ENCODE measurements at places on chromosomes 7 and 10. TPM values are rescaled to one million over a fixed set of nuclear protein-coding genes. Genes with fewer than 3 reads are reported as not detected.

The XRCC2 gene
- total RNA-seq: 18.5 TPM

The TMEM229A gene
- 0.88 TPM for total RNA-seq

The CC2D2B gene
- 0.39 TPM for total RNA-seq

The FOXP2 gene
- not detected for total RNA-seq

The CHAT gene
- 0.18 TPM for total RNA-seq

The TNS3 gene
- total RNA-seq: 252 TPM

The PPP1R3C gene
- not detected for total RNA-seq

The PPA1 gene
- total RNA-seq: 353 TPM

The ABI1 gene
- total RNA-seq: 95.8 TPM

The SPDYE3 gene
- not detected for total RNA-seq

GRCh38 chr7:46854958-46855473 lies 726.9 kb downstream of the TNS3 start:
- no peaks in the 10 kb centered on the region for H3K36me3 ChIP-seq
- H3K4me1 ChIP-seq: no peaks in the 10 kb centered on the region

DNA sequence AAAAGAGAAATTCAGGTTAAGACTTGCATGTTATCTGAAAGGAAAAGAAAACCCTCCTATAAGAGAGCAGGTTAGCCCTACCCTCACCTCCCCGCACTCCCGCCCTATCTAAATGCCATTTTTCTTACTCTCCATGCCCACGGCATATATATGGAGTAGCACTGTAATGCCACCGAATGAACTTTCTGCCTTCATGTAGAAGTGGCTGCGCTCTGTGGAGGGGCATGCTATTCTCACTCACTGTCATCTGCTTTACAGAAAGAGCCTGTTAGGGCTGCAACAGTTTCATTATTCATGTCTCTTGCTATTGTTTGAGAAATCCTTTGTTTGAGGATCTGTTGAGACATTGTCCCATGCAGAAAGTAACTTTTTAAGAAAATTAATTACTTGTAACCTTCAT lies 1190.6 kb downstream of the SORCS1 start:
- DNase-seq: no peak
- H3K36me3 ChIP-seq: no peaks in the 10 kb centered on the region
- H3K4me1 ChIP-seq: no peaks in the 10 kb centered on the region
- no peaks in the 10 kb centered on the region for H3K27me3 ChIP-seq

DNA sequence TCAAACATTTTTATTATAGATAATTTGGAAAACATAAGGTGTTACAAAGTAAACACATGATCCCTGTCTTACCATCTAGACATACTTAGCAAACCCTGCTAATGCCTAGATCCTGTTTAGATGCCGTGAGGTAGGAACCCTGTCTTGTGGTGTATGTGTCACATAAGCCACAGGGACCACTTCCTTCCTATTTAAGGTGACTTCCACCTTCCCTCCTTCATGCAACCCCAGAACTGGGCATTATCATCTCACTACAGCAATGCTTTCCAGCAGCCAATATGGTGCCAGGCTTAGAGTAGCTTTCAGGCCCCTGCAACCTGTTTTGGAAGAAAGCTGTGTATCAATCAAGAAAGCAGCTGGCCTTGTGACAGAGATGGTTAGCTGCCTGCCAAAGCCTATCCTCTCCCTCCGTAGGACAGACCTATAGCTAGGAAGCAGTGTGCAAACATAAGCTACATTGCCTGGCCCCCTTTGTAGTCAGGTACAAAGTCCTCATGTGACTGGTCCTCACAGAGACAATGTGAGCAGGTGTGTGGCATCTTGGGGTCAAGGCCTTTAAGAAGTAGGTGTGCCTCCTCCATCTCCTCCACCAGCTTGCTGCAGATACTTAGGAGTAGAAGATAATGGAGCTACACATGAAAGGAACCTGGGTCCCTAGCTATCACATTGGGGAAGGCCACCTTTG lies 146.8 kb downstream of the SPAG6 start:
- H3K27ac ChIP-seq: no peak overlapping the region
- H3K36me3 ChIP-seq: no peaks in the 10 kb centered on the region
- H3K27me3 ChIP-seq: no peaks in the 10 kb centered on the region
- H3K4me1 ChIP-seq: peaks cover 5% of the 10 kb centered on the region
- H3K4me3 ChIP-seq: no peak overlapping the region

GRCh38 chr7:8365499-8366110 lies 67.8 kb upstream of the NXPH1 start:
- no peak overlapping the region for H3K4me3 ChIP-seq
- H3K36me3 ChIP-seq: no peaks in the 10 kb centered on the region
- H3K27ac ChIP-seq: no peak overlapping the region
- DNase-seq: peak; percentile 47

GRCh38 chr10:68333440-68334431 lies 1.0 kb upstream of the PBLD start:
- no peaks in the 10 kb centered on the region for H3K27me3 ChIP-seq
- peak overlapping the region; percentile 68 for H3K4me3 ChIP-seq
- 0 out of 2 replicates have a peak, but pooled peaks cover 2% of the 10 kb centered on the region for H3K36me3 ChIP-seq
- no peak for DNase-seq
- H3K4me1 ChIP-seq: peaks cover 25% of the 10 kb centered on the region

GRCh38 chr10:31635415-31636065 lies 293.1 kb downstream of the ARHGAP12 start:
- no peak overlapping the region for H3K27ac ChIP-seq
- H3K36me3 ChIP-seq: no peaks in the 10 kb centered on the region
- DNase-seq: no peak
- H3K4me3 ChIP-seq: no peak overlapping the region
- H3K4me1 ChIP-seq: no peaks in the 10 kb centered on the region

- H3K27ac ChIP-seq: no peak overlapping the region
- H3K4me1 ChIP-seq: no peaks in the 10 kb centered on the region
- H3K27me3 ChIP-seq: no peaks in the 10 kb centered on the region
- H3K4me3 ChIP-seq: no peak overlapping the region
- no peaks in the 10 kb centered on the region for H3K36me3 ChIP-seq
Observed at GRCh38 chr7:151000897-151001495, 10.2 kb downstream of the NOS3 start.

- no peaks in the 10 kb centered on the region for H3K27me3 ChIP-seq
- H3K4me1 ChIP-seq: 0 out of 2 replicates have a peak, but pooled peaks cover 3% of the 10 kb centered on the region
- no peak overlapping the region for H3K4me3 ChIP-seq
- no peak overlapping the region for H3K27ac ChIP-seq
- no peaks in the 10 kb centered on the region for H3K36me3 ChIP-seq
Observed at GRCh38 chr7:46321556-46322205, 400.6 kb upstream of the IGFBP3 start.

GRCh38 chr7:13829231-13829630 lies 160.2 kb downstream of the ETV1 start:
- H3K27me3 ChIP-seq: no peaks in the 10 kb centered on the region
- no peaks in the 10 kb centered on the region for H3K4me1 ChIP-seq
- H3K36me3 ChIP-seq: no peaks in the 10 kb centered on the region
- no peak overlapping the region for H3K27ac ChIP-seq
- no peak overlapping the region for H3K4me3 ChIP-seq

DNA sequence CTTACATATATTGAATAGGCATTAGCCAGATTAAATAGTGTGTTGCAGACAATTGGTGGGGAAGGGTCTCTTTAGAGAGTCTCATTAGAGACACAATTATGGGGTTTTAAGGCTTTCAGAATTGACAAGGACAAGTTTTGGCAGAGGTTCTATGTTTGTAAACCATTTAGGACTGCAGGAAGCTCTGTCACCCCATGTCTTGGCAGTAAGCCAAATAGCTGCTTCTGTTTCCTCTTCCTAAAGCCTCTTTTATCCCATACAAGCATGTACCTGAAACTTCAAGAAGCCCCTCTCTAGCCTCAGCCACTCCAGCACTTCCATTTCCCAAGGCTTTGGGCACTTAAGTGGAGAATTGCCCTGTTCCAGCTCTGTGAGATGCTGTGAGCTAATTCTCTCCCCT lies 21.8 kb upstream of the LRRC4 start:
- H3K27me3 ChIP-seq: no peaks in the 10 kb centered on the region
- H3K36me3 ChIP-seq: no peaks in the 10 kb centered on the region

GRCh38 chr7:93663561-93664299 lies 89.2 kb upstream of the CALCR start:
- H3K36me3 ChIP-seq: no peaks in the 10 kb centered on the region
- no peak for DNase-seq
- no peaks in the 10 kb centered on the region for H3K4me1 ChIP-seq
- H3K27ac ChIP-seq: no peak overlapping the region
- no peaks in the 10 kb centered on the region for H3K27me3 ChIP-seq
- H3K4me3 ChIP-seq: no peak overlapping the region

- no peaks in the 10 kb centered on the region for H3K4me1 ChIP-seq
- H3K36me3 ChIP-seq: no peaks in the 10 kb centered on the region
- H3K27me3 ChIP-seq: no peaks in the 10 kb centered on the region
- H3K4me3 ChIP-seq: no peak overlapping the region
- DNase-seq: no peak
Observed at GRCh38 chr7:157851501-157852067, 514.8 kb downstream of the DNAJB6 start.

DNA sequence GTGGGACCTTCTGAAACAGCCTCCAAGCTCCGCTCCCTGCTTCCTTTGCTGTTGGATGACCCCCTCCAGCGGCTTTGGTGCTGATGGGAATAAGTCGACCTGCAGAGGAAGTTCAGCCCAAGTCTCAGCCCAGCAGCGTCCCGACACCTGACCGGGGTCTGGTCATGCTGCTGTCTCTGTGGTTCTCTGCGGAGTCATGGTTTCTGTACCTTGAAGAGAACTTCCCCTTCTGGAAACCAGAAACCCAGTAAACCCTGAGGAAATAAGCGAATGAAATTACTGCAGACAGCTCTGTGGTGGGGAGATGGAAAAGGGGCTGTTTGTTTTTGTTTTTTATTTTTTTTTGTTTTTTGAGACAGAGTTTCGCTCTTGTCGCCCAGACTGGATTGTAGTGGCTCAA lies 18.3 kb upstream of the ZNF12 start:
- no peaks in the 10 kb centered on the region for H3K27me3 ChIP-seq
- no peak overlapping the region for H3K4me3 ChIP-seq
- H3K4me1 ChIP-seq: 0 out of 2 replicates have a peak, but pooled peaks cover 3% of the 10 kb centered on the region
- no peaks in the 10 kb centered on the region for H3K36me3 ChIP-seq
- H3K27ac ChIP-seq: no peak overlapping the region

GRCh38 chr10:133520193-133520738 lies 6.9 kb upstream of the CYP2E1 start:
- peak overlapping the region; percentile 61 for H3K4me3 ChIP-seq
- peaks cover 11% of the 10 kb centered on the region for H3K4me1 ChIP-seq
- peak; percentile 98 for DNase-seq
- H3K27ac ChIP-seq: peak overlapping the region; percentile 30
- H3K36me3 ChIP-seq: no peaks in the 10 kb centered on the region

- no peaks in the 10 kb centered on the region for H3K4me1 ChIP-seq
- no peak overlapping the region for H3K4me3 ChIP-seq
- H3K27me3 ChIP-seq: no peaks in the 10 kb centered on the region
- H3K36me3 ChIP-seq: no peaks in the 10 kb centered on the region
- peak; percentile 61 for DNase-seq
- no peak overlapping the region for H3K27ac ChIP-seq
Observed at GRCh38 chr7:55432939-55433784, 68.0 kb downstream of the LANCL2 start.

GRCh38 chr7:103524042-103524907 lies 78.3 kb upstream of the SLC26A5 start:
- H3K27ac ChIP-seq: peak overlapping the region; percentile 23
- H3K4me3 ChIP-seq: no peak overlapping the region
- no peaks in the 10 kb centered on the region for H3K27me3 ChIP-seq
- H3K4me1 ChIP-seq: no peaks in the 10 kb centered on the region
- no peaks in the 10 kb centered on the region for H3K36me3 ChIP-seq
- DNase-seq: no peak

- H3K4me3 ChIP-seq: no peak overlapping the region
- DNase-seq: no peak
- no peaks in the 10 kb centered on the region for H3K27me3 ChIP-seq
- H3K27ac ChIP-seq: no peak overlapping the region
Observed at GRCh38 chr7:2962865-2963264, 80.8 kb downstream of the CARD11 start.

GRCh38 chr10:53025172-53025711 lies 252.7 kb upstream of the MBL2 start:
- no peaks in the 10 kb centered on the region for H3K27me3 ChIP-seq
- H3K4me3 ChIP-seq: no peak overlapping the region
- no peak for DNase-seq

DNA sequence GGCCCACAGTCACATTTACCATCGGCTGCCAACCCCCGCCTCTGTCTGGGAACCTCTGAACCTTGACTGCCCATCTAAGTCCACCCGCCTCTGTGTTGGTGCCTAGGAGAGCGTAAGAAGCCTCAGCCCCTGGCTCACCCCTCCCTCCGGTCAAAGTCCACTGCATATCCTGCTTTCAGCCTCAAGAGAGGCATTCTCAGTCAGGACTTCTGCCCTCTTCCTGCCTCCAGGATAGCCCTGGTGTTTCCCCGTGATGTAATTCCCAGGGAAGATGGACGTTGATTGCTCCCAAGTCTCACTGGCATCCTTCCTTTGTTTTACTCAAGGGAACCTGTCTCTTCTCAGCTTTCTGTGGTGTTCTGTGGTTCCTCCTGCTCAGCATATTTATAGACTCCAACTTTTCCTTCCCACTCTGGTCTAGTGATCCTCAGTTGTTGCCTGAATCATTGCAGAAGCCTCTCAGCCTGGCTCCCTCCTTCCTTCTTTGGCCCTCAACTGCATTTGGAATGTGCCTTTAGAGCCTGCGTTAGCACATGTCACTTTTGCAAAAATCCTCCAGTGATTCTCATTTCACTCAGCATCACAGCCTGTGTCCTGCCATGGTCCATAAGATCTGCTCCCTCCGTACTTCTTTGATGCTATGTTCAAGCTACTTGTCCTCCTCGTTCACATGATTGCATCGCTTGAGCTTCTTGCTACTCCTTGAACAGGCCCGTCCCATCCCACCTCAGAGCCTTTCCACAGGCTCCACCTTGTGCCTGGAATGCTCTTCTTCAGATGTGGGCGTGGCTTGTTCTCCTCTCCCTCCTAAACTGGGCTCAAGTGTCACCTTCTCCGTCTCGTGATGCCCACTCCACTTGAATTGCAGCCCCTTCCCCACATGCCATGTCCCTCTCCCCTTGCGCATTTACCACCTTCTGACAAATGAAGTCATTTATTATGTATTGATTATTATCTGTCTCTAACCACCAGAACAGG lies 124.2 kb downstream of the PLPP4 start:
- no peaks in the 10 kb centered on the region for H3K36me3 ChIP-seq
- H3K27me3 ChIP-seq: no peaks in the 10 kb centered on the region
- peaks cover 5% of the 10 kb centered on the region for H3K4me1 ChIP-seq
- H3K4me3 ChIP-seq: no peak overlapping the region

All from Caco-2 (cell line).